ENCODE measurements at places on chromosomes 1 and 21. TPM values are rescaled to one million over a fixed set of nuclear protein-coding genes. Genes with fewer than 3 reads are reported as not detected.

The KRTAP12-2 gene
- not detected for total RNA-seq

The MRPL9 gene
- 73.0 TPM for total RNA-seq

The STX12 gene
- 65.2 TPM for total RNA-seq

The RHBG gene
- total RNA-seq: not detected

The SETD4 gene
- total RNA-seq: 11.0 TPM
